Muscle of leg (tissue), 16 donors: ENCODE measurements at places on chromosomes 7 and 10. TPM values are rescaled to one million over a fixed set of nuclear protein-coding genes. Genes with fewer than 3 reads are reported as not detected.

DNA sequence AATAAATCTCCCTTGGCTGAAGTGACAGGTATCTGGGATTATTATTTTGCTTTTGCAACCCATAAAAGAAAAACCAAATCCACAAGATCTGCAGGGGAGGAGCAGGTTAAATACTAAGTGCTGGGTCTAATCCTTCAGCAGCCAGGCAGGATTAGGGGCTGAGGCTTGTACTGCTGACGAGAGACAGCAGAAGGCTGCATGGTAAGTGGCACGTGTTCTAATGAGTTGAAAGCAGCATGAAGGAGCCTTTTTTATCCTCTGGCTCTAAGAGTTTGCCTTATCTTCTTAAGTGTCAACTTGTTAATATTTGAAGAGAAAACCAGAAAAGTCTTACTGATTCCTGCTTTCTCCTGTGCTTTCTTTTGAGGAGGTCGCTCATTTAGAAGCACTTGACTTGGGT is 50.0 kb downstream of the LYZL2 start:
- no peaks in the 10 kb centered on the region for H3K27me3 ChIP-seq
- no peaks in the 10 kb centered on the region for H3K36me3 ChIP-seq
- DNase-seq: no peak
- peaks cover 13% of the 10 kb centered on the region for H3K4me1 ChIP-seq
- H3K4me3 ChIP-seq: no peak overlapping the region

DNA sequence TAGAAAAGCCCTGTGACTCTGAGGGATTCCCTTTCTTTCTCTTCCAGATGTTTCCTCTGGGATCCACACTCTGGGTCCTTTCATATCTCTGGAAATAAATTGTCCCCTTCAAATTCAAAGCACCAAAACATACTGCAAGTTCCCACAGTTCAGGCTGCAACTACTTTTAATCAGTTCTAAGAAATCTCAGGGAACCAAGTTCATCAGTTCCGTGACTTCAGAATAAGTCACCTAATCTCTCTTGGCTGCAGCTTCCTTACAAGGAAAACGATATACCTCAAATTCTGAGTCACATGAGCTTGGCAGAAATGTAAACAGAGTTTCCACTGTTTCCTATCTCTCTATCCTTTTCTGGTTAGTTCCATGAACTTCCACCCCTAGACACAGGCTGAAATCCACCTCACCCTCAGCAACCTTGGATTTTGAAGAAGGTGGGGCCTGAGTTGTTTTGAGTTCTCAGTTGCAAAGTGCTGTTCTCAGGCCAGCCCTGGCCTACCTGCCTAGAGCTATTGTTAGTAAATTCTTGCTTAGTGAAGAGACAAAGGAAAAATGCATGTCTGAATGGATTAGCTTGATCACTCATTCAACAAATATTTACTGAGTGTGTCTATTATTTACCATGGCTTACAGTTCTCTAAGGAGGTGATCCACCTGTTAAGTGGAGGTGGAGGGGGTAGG is 59.3 kb upstream of the IL6 start:
- H3K36me3 ChIP-seq: no peaks in the 10 kb centered on the region
- H3K27ac ChIP-seq: no peak overlapping the region
- H3K4me1 ChIP-seq: no peaks in the 10 kb centered on the region
- H3K4me3 ChIP-seq: no peak overlapping the region

FOXI2 gene
- total RNA-seq: 0.09 TPM

PGAM2 gene
- 412 TPM for total RNA-seq

CRYGN gene
- 0.09 TPM for total RNA-seq

STEAP1B gene
- 3.1 TPM for total RNA-seq

- H3K4me1 ChIP-seq: no peaks in the 10 kb centered on the region
- H3K36me3 ChIP-seq: no peaks in the 10 kb centered on the region
- DNase-seq: no peak
- no peak overlapping the region for H3K4me3 ChIP-seq
- no peaks in the 10 kb centered on the region for H3K27me3 ChIP-seq
- no peak overlapping the region for H3K27ac ChIP-seq
Measured at GRCh38 chr7:127150543-127150942, 102.2 kb downstream of the GRM8 start.

GRCh38 chr10:75071756-75072155 is 39.7 kb upstream of the SAMD8 start:
- no peak overlapping the region for H3K27ac ChIP-seq
- no peak overlapping the region for H3K4me3 ChIP-seq
- H3K4me1 ChIP-seq: peaks cover 24% of the 10 kb centered on the region
- H3K36me3 ChIP-seq: no peaks in the 10 kb centered on the region

- no peaks in the 10 kb centered on the region for H3K36me3 ChIP-seq
- no peak for DNase-seq
- H3K27ac ChIP-seq: no peak overlapping the region
- H3K4me1 ChIP-seq: no peaks in the 10 kb centered on the region
Measured at GRCh38 chr7:87709258-87709657, 81.1 kb downstream of the RUNDC3B start.

GRCh38 chr7:40586197-40586596 is 451.4 kb downstream of the SUGCT start:
- H3K4me1 ChIP-seq: no peaks in the 10 kb centered on the region
- no peaks in the 10 kb centered on the region for H3K36me3 ChIP-seq
- no peak for DNase-seq
- no peak overlapping the region for H3K27ac ChIP-seq
- no peak overlapping the region for H3K4me3 ChIP-seq
